ENCODE measurements at places on chromosomes 12 and 14.

DNA sequence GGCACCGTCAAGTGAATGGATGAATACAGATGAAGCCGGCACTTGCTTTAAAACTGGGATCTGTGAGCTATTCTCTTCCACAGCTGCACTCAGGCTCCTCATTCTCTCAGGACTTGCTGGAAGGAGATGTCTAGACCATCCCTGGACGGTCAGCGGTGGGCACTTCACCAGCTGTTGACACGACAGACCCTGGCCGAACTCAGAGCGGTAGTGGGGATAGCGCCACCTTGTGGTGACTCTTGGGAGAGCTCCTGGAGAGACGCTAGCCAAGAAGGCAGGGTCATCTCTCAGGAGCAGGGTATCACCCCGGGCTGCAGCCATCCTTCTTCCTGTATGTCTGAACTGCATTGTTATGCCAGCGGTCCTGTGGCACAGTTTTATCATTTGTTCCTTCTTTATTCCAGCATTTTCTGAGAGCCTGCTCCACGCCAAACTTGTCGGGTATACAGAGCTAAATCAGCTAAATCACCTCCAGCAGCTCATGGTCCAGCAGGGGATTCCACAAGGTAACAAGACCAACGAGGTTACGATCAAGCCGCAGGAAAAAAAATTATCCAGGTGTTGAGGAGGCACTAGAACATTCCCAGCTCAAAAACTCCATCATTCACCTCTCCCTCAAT is 10.0 kb downstream of the WNT1 start:
- DNase-seq: peak; percentile 87

DNA sequence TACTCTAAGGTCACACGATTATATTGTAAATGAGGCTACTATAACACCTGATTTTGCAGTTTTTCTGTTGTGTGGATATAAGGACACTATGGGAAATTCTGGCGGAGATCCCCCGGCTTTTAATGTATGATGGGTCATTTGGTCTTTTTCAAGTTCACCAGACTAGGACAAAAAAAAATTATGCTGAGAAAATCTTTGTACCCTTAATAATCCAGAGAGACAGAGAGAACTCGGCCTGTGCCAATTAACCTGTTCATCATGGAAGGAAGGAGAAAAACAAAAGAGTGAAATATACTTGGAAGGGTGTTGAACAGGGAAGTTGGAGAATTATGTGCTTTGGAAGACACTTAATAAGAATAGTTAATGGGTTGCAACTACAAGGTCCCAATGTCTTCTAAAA is 62.2 kb upstream of the KICS2 start:
- no peak for DNase-seq

DNA sequence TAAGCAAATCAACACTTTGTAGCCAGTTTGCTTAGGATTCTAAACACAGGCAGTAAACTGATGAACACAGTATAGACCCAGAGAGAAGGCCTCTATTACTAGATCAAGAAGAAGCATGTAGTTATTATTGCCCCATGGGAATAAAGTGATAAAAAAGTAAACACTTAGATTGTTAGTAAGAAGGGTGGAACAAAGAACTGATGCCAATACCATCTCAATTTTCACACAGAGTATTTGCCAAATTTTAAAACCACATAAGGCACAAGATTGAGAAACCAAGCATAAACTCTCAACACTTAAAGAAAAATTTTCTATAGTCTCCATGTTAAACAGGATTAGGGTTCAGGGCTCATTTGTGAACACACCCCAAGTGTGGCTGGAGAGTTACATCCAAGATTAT is 77.0 kb upstream of the SYT1 start:
- DNase-seq: no peak

DNA sequence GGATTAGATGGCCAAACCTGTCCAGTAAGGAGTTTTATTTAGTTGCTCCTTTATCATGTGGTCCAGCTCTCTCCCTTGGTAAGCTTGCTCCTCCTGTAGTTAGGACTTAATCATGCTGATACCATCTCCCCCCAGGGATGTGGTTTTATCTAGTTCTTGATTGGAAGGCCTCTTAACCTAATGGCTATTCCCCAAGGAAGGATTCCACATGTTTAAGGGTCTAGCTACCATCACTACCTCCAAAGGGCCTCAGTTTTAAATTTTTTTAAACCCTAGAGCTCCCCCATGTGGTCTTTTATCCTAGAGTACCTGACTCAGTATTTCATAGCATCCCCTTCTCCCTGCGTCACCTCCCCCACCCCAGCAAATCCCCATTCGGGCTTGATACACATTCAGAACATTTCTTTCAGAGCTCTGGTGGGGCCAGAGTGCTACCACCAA is 22.5 kb downstream of the MAP3K12 start:
- no peak for DNase-seq

- no peak for DNase-seq
These were observed 212.5 kb downstream of the CHST11 start for GRCh38 chr12:104669089-104669721.

- DNase-seq: no peak
These were observed 26.6 kb upstream of the PTPRB start for GRCh38 chr12:70663838-70664237.

DNA sequence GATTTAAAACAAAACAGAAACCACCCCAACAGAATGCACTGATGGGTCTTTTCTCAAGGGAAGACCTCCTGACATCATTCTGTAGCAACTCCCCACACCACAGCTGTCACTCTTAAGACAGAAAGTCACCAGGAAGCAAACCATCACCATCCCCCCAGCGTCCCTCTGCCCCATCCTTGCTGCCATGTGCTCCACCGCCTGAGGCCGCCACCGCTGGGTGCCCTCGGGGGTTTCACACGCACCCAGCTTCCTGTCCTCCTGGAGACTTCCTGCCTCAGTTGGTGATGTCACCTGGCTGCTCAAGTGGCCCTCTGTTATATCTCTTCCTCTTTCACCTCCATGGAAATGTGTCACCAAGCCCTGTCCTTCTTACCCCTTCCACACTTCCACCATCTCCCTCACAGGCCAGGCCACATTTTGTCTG is 71.4 kb upstream of the GPR68 start:
- DNase-seq: peak; percentile 88

GRCh38 chr12:123089140-123089539 is 61.8 kb downstream of the PITPNM2 start:
- DNase-seq: no peak

DNA sequence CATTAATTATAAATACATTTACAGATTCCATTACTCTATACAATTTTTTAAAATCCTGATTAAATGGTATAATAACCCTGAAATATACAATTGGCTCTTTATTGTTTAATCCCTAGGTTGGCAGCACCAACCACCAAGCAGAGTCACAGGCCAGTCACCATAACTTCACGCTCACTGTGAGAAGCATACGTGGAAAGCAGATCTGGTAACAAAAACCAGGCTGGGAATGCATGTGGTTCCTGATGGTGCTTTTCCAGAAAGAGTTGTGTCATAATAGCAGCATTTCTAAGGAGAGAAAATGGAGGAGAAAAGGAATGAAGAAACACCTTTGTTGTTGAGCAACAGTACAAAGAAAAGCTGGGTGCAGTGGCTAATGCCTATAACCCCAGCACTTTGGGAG is 66.1 kb downstream of the SIX6 start:
- no peak for DNase-seq

- no peak for DNase-seq
These were observed 76.0 kb downstream of the PTHLH start for GRCh38 chr12:27896419-27896990.

DNA sequence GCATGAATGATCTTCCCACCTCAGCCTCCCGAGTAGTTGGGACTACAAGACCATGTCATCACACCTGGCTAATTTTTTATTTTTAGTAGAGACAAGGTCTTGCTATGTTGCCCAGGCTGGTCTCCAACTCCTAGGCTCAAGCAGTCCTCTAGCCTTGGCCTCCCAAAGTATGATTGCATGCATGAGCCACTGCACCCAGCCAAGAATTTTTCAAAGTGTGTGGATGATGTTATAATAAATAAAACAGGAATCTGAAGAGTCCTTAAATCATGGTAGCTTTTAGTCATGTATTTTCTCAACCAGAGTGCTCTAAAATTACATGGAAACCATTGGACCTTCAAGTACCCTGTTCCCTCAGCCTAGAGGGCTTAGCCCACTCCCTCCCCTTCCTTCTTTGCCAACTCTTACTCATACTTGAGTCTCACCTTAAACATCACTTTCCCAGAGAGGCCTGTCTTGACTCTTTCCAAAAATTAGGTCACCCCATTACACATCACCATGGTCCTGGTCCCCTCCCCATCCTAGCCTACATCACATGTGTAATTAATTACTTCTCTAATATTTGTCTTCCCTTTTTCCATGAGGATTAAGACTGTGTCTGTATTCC is 52.2 kb upstream of the BICDL1 start:
- no peak for DNase-seq

- no peak for DNase-seq
These were observed 38.9 kb upstream of the LRP6 start for GRCh38 chr12:12305568-12306300.

DNA sequence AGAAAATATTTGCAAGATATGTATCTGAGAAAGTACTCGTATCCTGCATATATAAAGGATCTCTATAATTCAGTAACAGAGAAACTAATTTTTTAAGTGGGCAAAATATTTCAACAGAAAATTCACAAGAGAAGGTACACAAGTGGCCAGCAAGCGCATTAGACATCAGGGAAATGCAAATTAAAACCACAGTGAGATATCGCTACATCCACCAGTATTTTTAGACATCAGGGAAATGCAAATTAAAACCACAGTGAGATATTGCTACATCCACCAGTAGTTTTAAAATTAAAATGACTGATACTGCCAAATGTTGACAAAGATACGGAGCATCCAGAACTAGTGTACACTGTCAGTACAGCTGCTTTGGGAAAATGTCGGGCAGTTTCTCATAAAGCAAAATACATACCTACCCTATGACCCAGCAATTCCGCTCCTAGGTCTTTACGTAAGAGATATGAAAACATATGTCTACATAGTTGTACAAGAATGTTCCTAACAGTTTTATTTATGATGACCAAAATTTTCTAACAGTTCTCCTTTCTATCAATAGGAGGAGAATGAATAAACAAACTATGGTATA is 2.8 kb upstream of the KCNK13 start:
- no peak for DNase-seq

DNA sequence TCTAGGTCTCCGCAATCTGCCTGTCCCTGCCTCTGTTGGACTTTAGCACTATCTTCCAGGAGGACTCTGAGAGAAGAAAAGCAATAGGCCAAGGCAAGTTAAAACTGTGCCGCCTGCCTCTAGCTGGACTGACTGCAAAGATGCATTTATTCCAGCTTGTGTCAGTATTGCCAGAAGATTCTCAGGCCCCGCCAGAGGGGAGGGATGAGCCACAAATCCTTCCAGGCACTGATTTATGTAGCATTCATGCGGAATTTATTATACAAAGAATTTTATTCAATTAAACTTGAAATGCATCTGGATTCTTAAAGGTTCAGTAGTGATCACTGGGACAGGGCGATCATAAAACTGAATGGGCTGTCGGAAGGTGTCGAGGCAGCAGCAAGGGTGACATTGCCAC is 19.8 kb downstream of the MMAB start:
- no peak for DNase-seq
